ENCODE measurements at places on chromosomes 12 and 14.

DNA sequence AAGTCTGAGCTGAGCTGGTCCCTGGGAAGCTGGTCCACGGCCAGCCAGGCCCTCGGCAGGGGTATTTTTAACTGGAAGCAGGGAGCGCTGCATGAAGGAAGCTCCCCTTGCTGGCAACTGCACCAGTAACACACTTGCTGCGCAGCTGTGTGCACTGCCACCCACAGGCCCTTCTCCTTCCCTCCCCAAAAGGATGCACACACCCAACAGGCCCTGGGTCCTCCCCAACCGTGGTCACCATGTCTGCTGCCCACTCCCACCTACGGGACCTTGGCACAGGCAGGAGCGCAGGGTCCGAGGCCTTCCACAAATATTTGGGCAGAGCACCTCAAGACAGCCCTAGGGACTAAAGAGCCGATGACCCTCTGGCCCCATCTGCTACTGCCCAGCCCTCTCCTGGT lies 157.0 kb upstream of the PRMT8 start:
- DNase-seq = no peak
- H3K4me1 ChIP-seq = no peaks in the 10 kb centered on the region
- no peak overlapping the region for H3K27ac ChIP-seq
- H3K36me3 ChIP-seq = no peaks in the 10 kb centered on the region
- H3K4me3 ChIP-seq = no peak overlapping the region

DNA sequence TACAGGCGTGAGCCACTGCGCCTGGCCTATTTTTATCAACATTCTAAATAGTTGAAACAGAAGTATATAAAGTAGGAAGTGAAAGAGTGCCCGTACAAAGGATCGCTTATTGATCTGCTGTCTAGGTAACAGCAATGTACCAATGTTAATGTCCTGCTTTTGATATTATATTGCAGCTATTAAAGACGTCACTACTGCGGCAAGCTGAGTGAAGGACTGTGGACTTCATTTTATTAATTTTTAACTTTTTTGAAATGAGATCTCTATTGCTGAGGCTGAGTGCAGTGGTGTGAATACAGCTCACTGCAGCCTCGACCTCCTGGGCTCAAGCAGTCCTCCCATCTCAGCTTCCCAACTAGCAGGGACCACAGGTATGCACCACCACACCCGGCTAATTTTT lies 10.8 kb downstream of the PTGR2 start:
- H3K36me3 ChIP-seq = no peaks in the 10 kb centered on the region
- no peak overlapping the region for H3K4me3 ChIP-seq
- DNase-seq = no peak
- no peak overlapping the region for H3K27ac ChIP-seq
- no peaks in the 10 kb centered on the region for H3K4me1 ChIP-seq
- H3K27me3 ChIP-seq = no peaks in the 10 kb centered on the region

- peak; percentile 35 for DNase-seq
- no peaks in the 10 kb centered on the region for H3K4me1 ChIP-seq
- no peak overlapping the region for H3K27ac ChIP-seq
- H3K27me3 ChIP-seq = peaks cover 13% of the 10 kb centered on the region
- H3K4me3 ChIP-seq = no peak overlapping the region
These were observed 69.4 kb downstream of the CD163L1 start for GRCh38 chr12:7374423-7375144.

GRCh38 chr14:93824518-93825234 lies 36.4 kb upstream of the PRIMA1 start:
- DNase-seq = no peak
- H3K4me1 ChIP-seq = no peaks in the 10 kb centered on the region
- peaks cover 10% of the 10 kb centered on the region for H3K27me3 ChIP-seq
- no peak overlapping the region for H3K27ac ChIP-seq

DNA sequence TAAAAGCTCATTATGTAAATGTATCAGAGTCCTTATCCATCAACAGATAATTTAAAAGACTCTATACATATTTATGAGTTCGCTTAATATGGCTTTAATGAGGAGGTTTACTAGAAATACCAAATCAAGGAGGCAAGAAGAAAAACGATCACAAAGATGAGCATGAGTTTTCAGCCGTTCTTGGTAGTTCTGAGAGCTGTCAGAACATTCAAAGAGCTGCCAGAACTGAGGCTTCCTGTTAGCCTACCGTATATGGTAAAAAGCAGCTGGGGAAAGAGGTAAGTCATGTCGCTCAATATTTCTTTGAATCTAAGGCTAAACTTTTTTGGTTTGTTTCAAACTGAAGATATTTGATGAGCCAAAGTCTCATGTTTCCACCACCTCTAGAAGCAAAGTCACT lies 115.3 kb upstream of the PLXNC1 start:
- DNase-seq = peak; percentile 40
- H3K4me1 ChIP-seq = peaks cover 49% of the 10 kb centered on the region
- no peak overlapping the region for H3K4me3 ChIP-seq
- H3K36me3 ChIP-seq = peaks cover 46% of the 10 kb centered on the region
- peak overlapping the region; percentile 86 for H3K27ac ChIP-seq
- peaks cover 3% of the 10 kb centered on the region for H3K27me3 ChIP-seq

DNA sequence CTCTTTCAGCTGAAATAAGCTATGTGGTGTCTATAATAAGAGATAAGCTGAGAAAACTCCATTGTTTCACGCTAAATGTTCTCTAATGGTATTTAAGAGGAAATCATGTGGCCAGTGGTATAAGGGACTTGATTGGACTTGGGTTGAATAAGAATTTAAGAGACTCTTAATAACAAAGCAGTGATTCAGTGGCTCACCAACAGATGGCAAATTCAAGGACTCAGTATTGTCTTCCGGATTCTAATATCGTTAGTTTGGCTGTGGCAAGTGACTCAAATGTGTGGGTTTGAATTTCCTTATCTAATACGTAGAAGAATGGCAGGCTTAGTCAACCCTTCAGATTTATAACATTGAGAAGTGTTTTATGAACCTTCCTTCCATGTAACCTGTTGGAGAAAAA lies 49.1 kb upstream of the KCNH3 start:
- no peaks in the 10 kb centered on the region for H3K4me1 ChIP-seq
- no peak overlapping the region for H3K27ac ChIP-seq
- no peak for DNase-seq
- peaks cover under 1% of the 10 kb centered on the region for H3K36me3 ChIP-seq
- no peak overlapping the region for H3K4me3 ChIP-seq

- H3K27ac ChIP-seq = no peak overlapping the region
- peaks cover 5% of the 10 kb centered on the region for H3K4me1 ChIP-seq
- peak; percentile 58 for DNase-seq
- H3K4me3 ChIP-seq = no peak overlapping the region
- H3K36me3 ChIP-seq = no peaks in the 10 kb centered on the region
- peaks cover 44% of the 10 kb centered on the region for H3K27me3 ChIP-seq
These were observed 74.7 kb downstream of the NOC4L start for GRCh38 chr12:132218915-132219314.

DNA sequence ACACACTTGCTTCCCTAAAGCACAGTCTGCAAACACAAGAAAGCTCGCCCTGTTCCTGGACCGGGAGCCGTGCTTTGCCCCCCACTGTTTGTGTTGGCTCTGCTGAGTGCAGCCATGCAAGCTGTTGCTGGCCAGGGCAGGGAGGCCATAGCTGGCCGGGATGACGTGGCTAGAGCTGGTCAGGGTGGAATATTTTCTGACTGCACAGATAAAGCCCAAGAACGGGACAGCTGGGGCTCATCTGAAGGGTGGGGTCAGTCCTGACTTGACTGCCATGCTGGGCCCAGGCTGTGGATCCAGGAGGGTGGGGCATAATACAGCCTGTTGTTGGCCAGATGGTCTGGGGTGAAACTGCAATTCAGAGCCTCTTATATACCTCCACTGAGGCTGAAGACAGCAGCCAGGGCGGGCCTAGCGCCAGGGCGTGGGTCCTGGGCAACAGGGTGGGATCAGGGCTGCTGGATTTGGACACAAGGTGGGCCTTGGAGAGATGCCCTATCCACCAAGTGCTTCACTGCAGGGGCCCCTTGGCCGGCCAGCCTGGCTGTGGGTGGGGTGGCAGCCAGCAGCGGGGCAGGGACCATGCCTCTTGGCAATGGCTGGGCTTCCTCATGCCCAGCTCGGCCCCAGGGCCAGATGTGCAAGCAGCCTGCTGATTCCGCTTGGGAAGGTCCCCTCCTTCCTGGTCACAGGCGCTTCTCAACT lies 14.8 kb downstream of the KMT5A start:
- no peak overlapping the region for H3K27ac ChIP-seq

- H3K4me1 ChIP-seq = peaks cover 67% of the 10 kb centered on the region
- DNase-seq = no peak
- no peak overlapping the region for H3K27ac ChIP-seq
- H3K27me3 ChIP-seq = peaks cover 11% of the 10 kb centered on the region
- no peak overlapping the region for H3K4me3 ChIP-seq
These were observed 136.1 kb upstream of the CCND2 start for GRCh38 chr12:4137441-4137840.

DNA sequence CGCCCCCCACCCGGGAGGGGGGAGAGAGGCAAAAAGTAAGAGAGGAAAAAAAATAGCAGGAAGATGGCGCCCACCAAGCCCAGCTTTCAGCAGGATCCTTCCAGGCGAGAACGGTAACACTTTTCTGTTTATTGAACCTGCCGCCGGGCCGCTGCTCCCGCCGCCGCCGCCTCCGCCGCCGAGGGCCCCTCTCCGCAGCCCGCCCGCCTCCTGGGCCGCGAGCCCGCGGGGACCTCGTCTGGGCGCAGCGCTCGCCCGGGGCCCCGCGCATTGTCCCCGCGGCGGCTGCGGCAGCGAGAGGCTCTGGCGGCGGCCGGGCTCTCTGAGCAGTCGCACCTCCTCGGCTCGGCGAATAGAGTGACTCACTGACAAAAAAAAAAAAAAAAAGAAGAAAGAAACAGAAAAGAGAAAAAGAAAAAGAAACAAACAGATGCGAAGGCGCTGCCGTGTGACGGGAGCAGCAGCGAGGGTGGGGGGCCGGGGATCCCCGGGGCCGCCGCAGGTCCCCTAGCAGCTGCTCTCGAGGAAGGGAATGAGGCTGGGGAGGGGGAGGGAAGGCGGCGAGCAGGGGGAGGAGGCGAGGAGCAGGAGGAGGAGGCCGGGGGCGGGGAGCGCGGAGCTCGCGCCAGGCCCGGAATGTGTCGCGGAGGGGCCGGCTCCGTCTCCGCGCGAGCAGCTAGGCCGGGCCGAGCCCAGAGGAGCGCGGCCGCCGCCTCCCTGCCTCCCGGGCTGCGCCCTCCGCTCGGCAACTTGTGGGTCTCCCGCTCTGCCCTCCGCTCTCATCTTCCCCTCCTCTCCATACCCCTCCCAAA lies 781 bp downstream of the NPAS3 start:
- peak overlapping the region; percentile 28 for H3K27ac ChIP-seq
- DNase-seq = peak; percentile 37
- H3K27me3 ChIP-seq = peaks cover 58% of the 10 kb centered on the region
- H3K4me1 ChIP-seq = peaks cover 12% of the 10 kb centered on the region
- H3K36me3 ChIP-seq = peaks cover 2% of the 10 kb centered on the region

DNA sequence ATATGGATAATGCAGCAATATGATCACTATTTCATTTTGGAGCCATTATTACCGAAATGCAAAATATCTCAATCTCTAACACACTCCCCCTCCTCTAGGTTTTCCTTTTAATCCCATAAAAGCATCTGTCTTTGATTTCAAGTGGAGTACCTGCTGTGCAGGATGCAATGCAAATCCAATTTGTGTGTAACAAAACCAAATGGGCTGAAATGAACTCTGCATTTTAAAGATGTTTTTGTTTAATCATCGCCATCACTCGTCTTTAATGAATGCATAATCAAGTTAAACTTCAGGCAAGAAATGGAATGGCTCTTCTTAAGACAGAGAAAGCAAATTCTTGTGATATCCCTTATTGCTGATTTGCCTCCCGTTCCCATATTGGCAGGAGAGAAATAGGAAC lies 114.3 kb downstream of the SLC15A5 start:
- DNase-seq = no peak
- H3K36me3 ChIP-seq = no peaks in the 10 kb centered on the region
- H3K4me3 ChIP-seq = no peak overlapping the region
- no peaks in the 10 kb centered on the region for H3K27me3 ChIP-seq

DNA sequence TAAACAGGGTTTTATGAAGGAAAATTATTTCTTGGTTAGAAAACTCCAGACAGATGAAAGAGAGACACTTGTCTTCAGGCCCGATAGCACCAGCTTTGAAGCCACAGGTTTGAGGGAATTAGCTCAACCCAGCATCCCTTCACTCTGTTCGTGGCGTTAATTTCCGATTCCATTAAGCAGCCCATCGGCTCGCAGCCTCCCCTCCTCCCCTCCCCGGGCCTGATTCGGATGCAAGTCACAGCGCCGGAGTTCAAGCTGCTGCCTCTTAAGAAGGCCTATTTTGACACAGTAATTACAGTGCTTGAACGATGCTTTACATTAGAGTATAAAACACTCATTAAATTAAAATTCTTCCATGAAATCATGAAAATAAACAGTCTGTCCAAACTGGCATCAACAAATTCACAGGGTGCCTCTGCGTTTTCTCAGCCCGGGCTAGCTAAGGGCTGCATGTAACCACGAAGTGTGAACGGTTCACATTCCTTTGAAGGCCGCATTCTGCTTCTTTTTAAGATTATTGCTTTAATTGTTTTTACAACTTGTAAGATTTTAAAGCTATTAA lies 145.8 kb downstream of the DICER1 start:
- H3K36me3 ChIP-seq = no peaks in the 10 kb centered on the region
- H3K4me3 ChIP-seq = no peak overlapping the region
- H3K27me3 ChIP-seq = peaks cover 17% of the 10 kb centered on the region
- H3K4me1 ChIP-seq = no peaks in the 10 kb centered on the region
- no peak overlapping the region for H3K27ac ChIP-seq
- no peak for DNase-seq

GRCh38 chr12:117044311-117044710 lies 54.9 kb downstream of the TESC start:
- DNase-seq = no peak
- no peaks in the 10 kb centered on the region for H3K4me1 ChIP-seq
- H3K4me3 ChIP-seq = no peak overlapping the region
- H3K27ac ChIP-seq = no peak overlapping the region
- H3K27me3 ChIP-seq = peaks cover 20% of the 10 kb centered on the region

DNA sequence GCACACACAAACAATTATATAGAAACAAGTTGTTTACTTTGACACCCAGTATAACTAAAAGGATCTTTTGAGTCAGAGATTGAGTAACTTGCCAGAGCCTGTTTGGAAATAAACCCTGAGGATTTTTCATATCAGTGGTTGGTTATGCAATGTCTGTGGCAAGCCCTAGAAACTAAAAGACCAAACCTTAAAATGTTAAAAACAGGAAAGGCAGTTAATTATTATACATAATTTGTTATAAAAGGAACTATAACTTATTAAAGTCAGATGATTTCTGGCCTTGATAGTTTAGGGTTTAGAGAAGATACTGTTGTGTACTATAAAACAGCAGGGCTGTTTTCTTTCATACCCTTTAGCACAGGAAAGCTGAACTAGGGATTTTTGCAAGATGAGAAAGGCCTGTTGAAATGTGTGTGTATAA lies 44.1 kb downstream of the PSEN1 start:
- no peak overlapping the region for H3K27ac ChIP-seq
- no peak for DNase-seq
- H3K4me3 ChIP-seq = no peak overlapping the region
- H3K36me3 ChIP-seq = peaks cover 28% of the 10 kb centered on the region
- no peaks in the 10 kb centered on the region for H3K27me3 ChIP-seq
- H3K4me1 ChIP-seq = no peaks in the 10 kb centered on the region

GRCh38 chr14:51293149-51293911 lies 53.3 kb downstream of the TMX1 start:
- H3K4me1 ChIP-seq = peaks cover 2% of the 10 kb centered on the region
- H3K27me3 ChIP-seq = no peaks in the 10 kb centered on the region
- DNase-seq = no peak
- H3K4me3 ChIP-seq = no peak overlapping the region
- H3K27ac ChIP-seq = no peak overlapping the region
- H3K36me3 ChIP-seq = no peaks in the 10 kb centered on the region

GRCh38 chr14:103107455-103107854 lies 12.9 kb downstream of the EXOC3L4 start:
- no peak overlapping the region for H3K27ac ChIP-seq
- DNase-seq = no peak
- H3K4me1 ChIP-seq = peaks cover 11% of the 10 kb centered on the region
- no peak overlapping the region for H3K4me3 ChIP-seq
- peaks cover 57% of the 10 kb centered on the region for H3K27me3 ChIP-seq
